Right renal pelvis (tissue), 4 donors: ENCODE measurements at places on chromosomes 1 and 21. TPM values are rescaled to one million over a fixed set of nuclear protein-coding genes. Genes with fewer than 3 reads are reported as not detected.

DNA sequence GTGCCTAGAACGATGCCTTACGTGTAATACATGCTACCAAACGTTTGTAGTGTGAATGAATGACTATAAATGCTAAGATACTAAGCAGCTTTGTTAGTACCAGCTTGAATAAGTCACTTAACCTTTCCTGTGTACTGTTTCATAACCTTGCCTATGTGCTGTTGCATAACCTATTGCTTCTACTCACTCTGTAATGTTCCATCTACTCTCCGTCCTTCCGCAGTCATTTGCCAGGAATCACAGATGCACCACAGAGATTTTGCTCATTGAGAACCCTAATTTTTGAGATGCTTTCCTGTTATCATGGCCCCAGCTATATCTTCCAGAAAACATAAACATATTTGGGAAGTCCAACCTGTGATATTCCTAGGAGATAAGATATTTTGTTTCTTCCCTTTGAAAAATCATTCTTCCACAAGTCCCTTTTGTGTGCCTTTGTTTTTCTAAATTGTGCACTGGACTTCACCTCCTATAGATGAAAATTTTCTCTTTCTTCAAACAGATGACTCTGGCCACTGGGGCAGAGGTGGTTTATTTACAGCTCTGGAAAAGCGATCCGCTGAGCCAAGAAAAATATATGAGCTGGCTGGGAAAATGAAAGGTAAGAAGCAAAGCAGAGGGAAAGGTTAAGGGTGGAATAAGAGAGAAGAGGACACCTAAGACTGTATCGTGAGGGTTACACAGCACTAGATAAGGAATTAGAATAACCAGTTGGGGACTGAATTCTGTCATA is 44.8 kb downstream of the CHD1L start:
- DNase-seq = no peak

The KIF2C gene
- 23.7 TPM for polyA plus RNA-seq

- DNase-seq = no peak
Measured at GRCh38 chr1:202643397-202644218, 66.6 kb downstream of the SYT2 start.

DNA sequence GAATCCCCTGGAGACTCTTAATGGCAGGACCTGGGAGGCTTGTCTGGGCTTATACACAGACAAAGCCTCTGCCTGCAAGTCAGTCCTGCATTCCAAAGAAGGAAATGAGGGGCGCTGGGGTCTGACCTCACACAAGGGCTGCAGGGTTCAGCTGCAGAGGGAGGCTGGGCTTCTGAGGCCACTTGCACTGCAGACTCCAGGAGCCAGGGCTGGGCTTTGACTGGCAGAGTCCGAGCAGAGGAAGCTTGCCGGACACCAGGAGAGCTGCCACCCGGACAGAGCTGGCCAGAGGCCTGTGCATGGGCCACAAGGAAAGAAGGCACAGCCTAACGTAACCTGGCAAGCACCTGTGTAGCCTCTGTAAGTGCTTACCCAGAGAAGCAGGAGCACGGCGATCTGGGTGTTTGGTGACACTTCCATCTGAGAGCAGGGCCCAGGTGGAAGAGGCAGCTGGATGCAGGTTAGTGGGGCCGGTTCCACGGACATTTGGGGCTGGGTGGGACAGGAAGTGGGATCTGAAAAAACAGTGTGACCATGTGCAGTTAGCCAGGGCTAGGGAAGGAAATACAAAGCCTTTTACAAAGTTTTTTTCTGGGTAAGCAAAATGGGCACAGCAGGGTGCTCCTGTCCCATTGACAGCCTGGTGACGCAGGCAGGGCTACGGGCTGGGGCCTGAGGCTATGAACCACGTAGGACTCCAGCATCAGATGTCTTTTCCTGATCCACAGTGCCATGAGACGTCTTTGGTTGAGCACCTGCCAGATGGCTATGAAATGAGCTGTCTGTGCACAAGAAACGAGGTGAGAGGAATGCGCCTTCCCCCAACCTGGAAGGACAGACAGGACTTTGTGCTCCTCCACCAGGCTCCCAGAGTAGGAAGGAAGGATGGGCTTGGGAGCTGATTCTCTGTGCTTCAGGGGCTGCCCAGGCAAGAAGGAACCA is 37.3 kb upstream of the LBR start:
- DNase-seq = no peak

- DNase-seq = no peak
Measured at GRCh38 chr1:84303314-84303830, 1.9 kb downstream of the SAMD13 start.

GRCh38 chr21:34865400-34866241 is 183.5 kb downstream of the RUNX1 start:
- no peak for DNase-seq

The PKN2 gene
- polyA plus RNA-seq = 57.1 TPM

DNA sequence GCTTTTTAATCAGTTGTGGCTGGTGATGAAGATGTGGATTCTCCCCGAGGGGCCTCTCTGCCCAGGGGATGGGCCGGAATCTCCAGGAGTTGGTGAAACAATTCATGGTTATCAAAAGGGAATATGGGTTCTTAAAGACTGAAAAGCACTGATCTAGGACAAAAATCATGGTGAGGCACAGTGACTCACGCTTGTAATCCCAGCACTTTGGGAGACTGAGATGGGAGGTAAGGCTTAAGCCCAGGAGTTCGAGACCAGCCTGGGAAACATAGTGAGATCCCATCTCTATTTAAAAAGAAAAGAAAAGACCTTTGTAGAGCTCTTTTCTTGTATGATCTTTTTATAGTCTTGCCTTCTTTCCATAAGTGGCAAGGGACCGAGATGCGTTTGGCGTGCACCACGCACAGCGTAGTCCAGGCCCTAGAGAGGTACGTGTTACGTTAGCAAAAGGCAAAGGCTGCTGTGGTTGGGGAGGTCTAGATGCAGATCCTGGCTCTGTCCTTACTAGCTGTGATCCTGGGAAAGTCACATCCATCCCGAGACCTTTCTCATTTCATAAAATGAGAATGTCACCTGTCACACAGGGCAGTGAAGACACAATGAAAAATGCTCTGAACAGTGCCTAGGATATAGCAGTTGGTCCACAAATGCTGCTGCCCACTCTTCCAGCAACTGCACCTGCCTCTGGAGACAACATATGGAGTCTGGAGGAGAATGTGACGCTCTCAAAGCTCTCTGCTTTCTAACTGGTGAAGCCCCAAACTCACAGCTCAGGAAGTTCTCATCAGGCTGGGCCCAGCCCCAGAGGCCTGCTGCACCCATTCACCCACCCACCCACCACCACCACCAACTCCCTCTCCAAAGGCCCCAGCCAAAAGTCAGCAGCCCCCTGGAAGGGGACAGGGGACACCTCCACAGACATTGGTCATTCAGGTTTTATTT is 54.8 kb downstream of the KIF21B start:
- no peak for DNase-seq

GRCh38 chr1:220516722-220517042 is 11.3 kb upstream of the MARK1 start:
- no peak for DNase-seq

GRCh38 chr1:78620666-78621065 is 418 bp downstream of the IFI44L start:
- no peak for DNase-seq

The WDR64 gene
- polyA plus RNA-seq = 0.31 TPM

DNA sequence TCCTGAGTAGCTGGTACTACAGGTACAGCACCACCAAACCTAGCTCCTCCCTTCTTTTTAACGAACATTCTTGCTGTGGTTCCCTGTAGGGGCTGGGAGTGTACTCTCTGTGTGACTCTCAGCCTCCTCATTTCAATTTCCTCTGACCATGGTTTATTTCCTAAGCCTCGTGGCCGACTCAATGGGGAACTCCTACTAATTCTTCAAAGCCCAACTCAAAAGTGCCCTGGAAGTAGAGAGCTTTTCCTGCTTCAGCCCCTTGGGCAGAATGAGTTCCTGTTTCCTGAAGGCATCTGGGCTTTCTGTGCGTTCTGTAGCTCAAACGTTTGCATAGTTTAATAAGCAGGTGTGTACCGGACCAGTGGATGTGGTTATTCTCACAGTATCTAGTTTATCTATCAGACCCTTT is 70.9 kb upstream of the ACOT11 start:
- no peak for DNase-seq

DNA sequence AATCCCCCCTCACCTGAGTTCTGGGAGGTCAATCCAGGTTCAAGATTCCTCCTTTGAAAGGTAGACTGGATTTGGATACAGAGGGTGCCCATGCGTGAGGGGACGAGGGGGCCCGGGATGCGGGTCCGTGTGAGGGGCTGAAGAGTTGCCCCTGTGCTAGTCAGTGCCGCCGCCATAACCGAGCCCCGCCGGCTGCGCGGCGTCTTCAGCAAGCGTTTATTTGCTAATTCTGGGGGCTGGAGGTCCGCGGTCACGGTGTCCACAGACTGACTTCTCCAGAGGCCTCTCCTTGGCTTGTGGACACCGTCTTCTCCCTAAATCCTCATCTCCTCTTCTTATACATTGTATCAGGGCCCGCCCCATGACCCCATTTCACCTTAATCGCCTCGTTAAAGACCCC is 20.9 kb upstream of the SAMD11 start:
- no peak for DNase-seq

DNA sequence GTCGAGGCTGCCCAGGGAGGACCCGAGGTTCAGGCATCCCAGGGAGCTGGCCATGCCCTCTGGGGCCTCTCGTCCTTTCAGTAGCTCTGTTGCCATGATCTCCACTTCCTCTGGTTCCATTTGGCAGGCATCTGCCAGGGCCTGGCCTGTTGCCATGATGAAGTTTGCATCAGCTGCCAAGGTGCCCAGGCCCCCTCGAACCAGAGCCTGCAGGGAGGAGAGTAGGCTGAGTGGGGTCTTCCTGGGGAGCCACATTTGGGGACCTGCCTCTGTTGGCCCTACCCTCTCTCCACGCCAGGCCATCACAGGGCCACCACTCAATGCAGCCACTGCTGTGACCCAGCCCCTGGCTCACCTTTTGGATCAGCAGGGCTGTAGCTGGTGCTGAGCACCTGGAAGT is 16.4 kb upstream of the KIF21B start:
- DNase-seq = no peak

GRCh38 chr1:3992103-3992556 is 92.1 kb upstream of the C1orf174 start:
- no peak for DNase-seq

DNA sequence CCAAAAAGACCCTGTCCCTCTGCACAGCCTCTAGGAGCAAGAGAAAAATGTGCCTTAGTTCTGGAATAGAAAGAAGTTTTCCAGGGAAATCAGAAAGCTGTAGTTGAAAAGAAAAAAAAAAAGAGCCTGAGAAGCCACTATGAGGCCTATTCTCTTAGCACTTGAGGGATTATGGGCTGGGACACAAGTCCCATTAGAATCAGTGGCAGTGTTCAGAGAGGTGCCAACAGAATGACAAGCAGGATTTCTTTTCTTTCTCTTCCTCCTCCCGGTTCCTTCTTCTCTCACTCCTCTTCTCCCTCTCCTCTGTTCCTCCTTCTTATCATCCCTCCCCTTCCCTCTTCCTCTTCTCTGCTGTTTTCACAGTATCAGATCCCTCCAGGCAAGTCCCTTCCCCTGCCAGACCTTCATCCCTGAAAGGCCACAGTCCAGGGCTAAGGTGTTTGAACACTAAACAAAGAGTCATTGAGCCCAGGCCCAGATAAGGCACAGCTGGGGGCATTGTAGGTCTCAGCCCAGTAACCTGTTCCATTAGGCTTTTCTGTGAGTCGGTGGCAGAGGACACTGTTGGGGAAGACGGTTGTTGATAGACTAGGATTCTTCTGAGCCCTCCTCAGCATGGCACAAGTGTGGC is 64.7 kb upstream of the LPGAT1 start:
- DNase-seq = no peak

DNA sequence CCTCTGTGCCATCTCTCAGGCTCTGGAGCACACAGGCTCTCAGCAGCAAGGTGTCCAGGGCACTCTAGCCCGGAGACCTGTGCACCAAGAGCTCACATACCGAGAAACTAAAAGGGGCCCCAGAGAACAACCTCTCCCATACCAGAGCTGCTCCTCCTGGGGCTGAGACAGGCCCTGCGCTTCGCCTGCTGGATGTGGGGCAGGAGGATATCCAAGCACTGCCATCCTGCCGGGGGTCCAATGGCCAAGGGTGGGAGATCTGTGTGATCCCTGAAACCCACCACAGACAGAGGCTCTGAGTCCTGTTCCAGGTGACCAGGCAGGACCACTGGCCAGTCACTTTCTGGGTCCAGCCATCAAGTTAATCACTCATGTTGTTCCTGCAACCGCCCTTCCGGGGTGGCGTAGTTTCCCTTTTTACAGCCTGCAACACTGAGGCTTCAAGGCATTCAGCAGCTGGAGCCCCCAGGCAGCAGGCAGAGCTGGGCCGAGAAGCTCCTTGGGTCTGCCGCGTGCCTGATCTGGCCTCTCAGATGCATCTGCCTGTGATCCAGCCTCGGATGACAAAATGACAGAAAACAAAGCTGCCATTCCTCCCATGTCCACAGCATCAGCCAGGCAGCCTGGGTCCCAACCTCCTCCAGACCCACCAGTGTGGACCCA is 36.7 kb upstream of the ACTRT2 start:
- no peak for DNase-seq

The LCE2C gene
- polyA plus RNA-seq = not detected

GRCh38 chr1:31479811-31480210 is 66.8 kb downstream of the SERINC2 start:
- DNase-seq = no peak

GRCh38 chr1:162035241-162035640 is 11.6 kb upstream of the OLFML2B start:
- no peak for DNase-seq

GRCh38 chr1:173475564-173476196 is 1.5 kb upstream of the PRDX6 start:
- DNase-seq = no peak

GRCh38 chr1:226547754-226548191 is 791 bp upstream of the STUM start:
- peak; percentile 76 for DNase-seq

The PROX1 gene
- polyA plus RNA-seq = 9.9 TPM

GRCh38 chr1:42318601-42319000 is 16.4 kb downstream of the FOXJ3 start:
- no peak for DNase-seq

The MAP10 gene
- 8.0 TPM for polyA plus RNA-seq

The ERICH3 gene
- polyA plus RNA-seq = 0.53 TPM

DNA sequence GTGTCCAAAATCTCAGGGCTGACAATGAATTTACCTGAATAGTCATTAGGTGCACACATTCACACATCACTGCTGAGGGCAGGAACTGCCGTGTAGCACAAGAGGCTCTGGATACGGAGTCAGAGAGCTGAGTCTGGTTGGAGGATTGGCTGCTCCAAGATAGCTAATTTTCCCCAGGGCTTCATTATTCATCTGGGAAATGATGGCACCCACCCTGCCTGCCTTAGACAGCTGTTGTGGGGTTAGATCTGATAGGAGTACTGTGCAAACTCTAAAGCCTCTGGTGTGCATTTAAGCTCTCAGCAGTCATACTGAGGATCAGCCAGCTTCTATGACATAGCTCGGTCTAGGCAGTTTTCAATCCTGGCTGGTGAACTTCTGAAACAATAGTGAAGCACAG is 67.0 kb downstream of the LMX1A start:
- no peak for DNase-seq

DNA sequence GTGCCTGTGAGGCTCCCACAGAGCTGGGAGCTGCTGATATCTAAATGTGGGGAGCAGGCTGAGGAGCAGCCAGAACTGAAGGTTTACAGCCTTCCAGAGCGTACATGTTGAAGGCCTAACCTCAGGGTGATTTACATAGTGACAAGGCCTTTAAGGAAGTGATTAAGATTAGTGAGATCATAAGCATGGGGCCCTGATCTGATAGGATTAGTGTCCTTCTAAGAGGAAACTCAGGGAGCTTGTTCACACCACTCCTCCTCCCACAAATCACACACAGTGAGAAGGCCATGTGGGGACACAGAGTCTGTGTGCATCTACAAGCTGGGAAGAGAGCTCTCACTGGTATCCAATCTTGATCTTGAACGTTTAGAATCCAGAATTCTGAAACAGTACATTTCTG is 92.3 kb upstream of the NBPF6 start:
- no peak for DNase-seq

The NFASC gene
- 34.1 TPM for polyA plus RNA-seq
